Ovary (tissue), 10 donors: ENCODE measurements at places on chromosomes 2 and 18. TPM values are rescaled to one million over a fixed set of nuclear protein-coding genes. Genes with fewer than 3 reads are reported as not detected.

Gene SCN1A
- total RNA-seq = under 0.01 TPM

GRCh38 chr2:138454761-138455160, 46.8 kb upstream of the SPOPL start:
- DNase-seq = no peak
- no peak overlapping the region for H3K4me3 ChIP-seq
- H3K4me1 ChIP-seq = no peaks in the 10 kb centered on the region
- H3K27me3 ChIP-seq = no peaks in the 10 kb centered on the region
- H3K27ac ChIP-seq = no peak overlapping the region

DNA sequence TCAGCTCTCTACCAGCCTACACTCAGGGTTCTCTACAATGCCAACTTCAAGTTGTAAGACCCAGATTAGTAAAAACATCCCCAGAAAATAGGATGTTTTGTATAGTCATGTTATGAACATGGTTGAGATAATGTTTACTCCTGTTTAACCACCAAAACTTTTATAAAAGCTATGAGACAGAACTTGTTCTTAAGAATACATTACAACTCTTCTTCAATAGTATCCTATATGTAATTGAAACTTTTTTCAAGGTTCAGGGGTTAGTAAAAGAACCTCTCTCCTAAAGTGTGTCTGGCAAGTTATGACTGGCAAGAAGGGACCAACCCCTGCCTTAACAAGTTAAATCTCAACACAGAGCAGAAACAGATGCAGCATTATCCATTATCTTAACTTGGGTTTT, 118.8 kb upstream of the STK17B start:
- H3K36me3 ChIP-seq = no peaks in the 10 kb centered on the region
- no peaks in the 10 kb centered on the region for H3K27me3 ChIP-seq
- no peaks in the 10 kb centered on the region for H3K4me1 ChIP-seq
- no peak overlapping the region for H3K4me3 ChIP-seq
- no peak for DNase-seq

DNA sequence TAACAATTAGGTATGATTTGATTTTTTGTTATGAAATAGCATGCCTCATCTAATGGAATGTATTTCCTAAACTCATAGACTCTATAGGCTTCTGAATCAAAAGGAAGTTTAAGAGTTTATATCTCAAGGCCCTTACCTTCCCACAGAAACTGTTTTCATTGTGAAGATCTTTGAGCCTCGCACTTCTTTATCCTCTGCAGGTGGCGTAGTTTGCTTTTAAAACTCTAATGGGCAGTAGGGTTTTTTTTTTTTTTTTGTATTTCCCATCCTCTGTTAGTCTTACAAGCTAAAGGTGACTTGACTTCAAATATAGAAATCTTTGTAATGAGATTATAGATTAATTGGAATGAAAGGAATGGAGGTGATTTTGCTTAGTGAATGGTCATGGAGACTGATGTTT, 28.3 kb downstream of the DYNC2LI1 start:
- H3K4me1 ChIP-seq = no peaks in the 10 kb centered on the region
- no peaks in the 10 kb centered on the region for H3K36me3 ChIP-seq
- H3K4me3 ChIP-seq = no peak overlapping the region
- no peaks in the 10 kb centered on the region for H3K27me3 ChIP-seq
- no peak overlapping the region for H3K27ac ChIP-seq

GRCh38 chr2:55013936-55014335, 36.3 kb downstream of the RTN4 start:
- DNase-seq = no peak
- no peak overlapping the region for H3K27ac ChIP-seq
- no peak overlapping the region for H3K4me3 ChIP-seq
- H3K4me1 ChIP-seq = peaks cover 3% of the 10 kb centered on the region

DNA sequence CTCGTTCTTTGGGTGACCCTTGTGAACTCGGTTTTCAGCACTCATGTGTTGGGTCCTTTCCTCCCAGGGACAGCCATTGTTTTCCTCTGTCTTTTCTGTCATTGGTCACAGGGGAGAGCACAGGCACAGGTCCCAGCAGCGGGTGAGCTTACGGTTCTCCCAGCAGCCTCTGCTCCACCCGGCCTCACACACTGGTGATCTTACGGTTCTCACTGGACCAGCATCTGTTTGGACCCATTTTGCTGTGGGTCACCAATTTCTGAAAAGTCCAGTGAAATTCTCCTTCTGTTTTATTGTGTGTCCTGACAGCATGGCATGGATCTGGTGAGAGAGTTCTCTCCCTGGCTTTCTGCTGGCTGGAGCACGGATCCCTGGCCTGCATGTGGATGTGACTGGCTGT, 49.8 kb upstream of the ANKRD62 start:
- H3K36me3 ChIP-seq = no peaks in the 10 kb centered on the region
- H3K4me3 ChIP-seq = no peak overlapping the region
- H3K4me1 ChIP-seq = peaks cover 1% of the 10 kb centered on the region

DNA sequence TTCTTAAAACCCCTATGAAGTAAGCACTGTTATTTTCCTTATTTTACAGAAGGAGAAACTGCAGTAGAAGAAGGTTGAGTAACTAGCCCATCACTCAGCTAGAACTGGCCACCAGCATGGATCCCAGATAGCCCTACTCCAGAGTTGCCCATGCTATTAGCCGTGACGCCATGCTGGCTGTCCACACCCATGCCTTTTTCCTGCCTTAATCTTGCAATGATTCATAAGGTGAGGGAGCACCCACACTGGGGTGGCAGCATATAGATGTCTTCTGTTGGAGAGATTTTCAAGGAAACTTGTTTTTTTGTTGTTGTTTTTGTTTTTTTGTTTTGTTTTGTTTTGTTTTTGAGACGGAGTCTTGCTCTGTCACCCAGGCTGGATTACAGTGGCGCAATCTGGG, 204.1 kb upstream of the HAAO start:
- no peaks in the 10 kb centered on the region for H3K27me3 ChIP-seq
- no peak overlapping the region for H3K27ac ChIP-seq
- H3K36me3 ChIP-seq = no peaks in the 10 kb centered on the region
- no peaks in the 10 kb centered on the region for H3K4me1 ChIP-seq

Gene GNAL
- total RNA-seq = 2.6 TPM

Gene RESP18
- total RNA-seq = not detected

Gene UGT1A5
- total RNA-seq = not detected

DNA sequence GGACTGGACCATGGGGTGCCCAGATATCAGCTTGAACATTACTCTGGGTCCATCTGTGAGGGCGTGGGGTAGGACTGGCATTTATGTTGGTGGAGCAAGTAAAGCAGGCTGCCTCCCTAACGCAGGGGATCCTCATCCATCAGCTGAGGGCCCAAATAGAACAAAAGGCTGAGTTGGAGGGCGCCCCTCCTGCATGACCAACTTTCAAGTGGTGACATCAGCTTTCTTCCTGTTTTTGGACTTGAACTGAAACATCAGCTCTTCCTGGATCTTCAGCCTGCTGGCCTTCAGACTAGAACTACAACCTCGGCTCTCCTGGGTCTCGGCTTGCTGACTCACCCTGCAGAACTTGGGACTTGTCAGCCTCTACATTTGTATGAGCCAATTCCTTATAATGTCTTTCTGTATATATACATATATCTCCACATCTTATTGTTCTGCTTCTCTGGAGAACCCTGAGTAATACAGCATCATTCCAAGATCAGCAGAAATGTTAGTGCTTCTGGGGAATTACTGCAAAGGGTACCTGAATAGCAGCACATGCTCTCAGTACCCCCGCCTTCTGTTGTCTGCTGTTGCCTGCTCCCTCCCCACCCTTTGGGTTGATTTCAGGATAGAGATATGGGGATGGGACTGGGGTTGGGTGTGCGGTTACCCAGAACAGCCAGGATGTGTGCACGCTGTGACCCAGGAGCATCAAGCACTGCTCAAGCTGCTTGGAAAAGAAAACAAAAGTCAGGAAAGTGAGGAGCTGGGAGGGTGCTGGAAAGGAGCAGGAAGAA, 20.0 kb downstream of the TMEM127 start:
- no peaks in the 10 kb centered on the region for H3K36me3 ChIP-seq
- no peaks in the 10 kb centered on the region for H3K27me3 ChIP-seq
- no peak for DNase-seq
- H3K27ac ChIP-seq = no peak overlapping the region
- H3K4me1 ChIP-seq = peaks cover 7% of the 10 kb centered on the region
- H3K4me3 ChIP-seq = no peak overlapping the region

GRCh38 chr2:19547321-19547720, 188.9 kb upstream of the OSR1 start:
- no peaks in the 10 kb centered on the region for H3K4me1 ChIP-seq
- H3K27ac ChIP-seq = no peak overlapping the region
- DNase-seq = no peak
- no peak overlapping the region for H3K4me3 ChIP-seq
- no peaks in the 10 kb centered on the region for H3K36me3 ChIP-seq
- no peaks in the 10 kb centered on the region for H3K27me3 ChIP-seq
